ENCODE measurements at places on chromosomes 2 and 18.
A peak's percentile ranks its signal among the peaks of the same experiment; 100 is the strongest.

DNA sequence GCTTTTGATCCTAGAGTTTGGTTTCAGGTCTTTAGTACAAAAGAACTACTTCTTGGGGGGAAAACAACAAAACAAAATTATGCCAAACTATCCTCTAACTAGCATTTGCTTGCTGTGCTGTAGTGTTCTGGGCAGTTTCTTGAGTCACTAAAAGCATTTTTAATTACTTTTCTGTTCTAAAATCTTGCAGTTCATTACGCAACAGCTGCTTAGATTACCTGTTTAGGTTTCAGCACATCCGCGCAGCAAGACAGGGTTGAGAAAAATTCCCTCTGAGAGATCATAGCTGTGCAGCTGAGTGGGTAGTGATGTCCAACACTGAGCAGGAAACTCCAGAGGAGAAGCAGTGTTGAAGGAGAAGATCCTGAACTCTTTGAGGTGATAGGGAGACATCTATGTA is 9.0 kb downstream of the DAW1 start:
- DNase-seq = no peak

- DNase-seq = peak; percentile 31
Measured at GRCh38 chr2:127197475-127198385, 22.4 kb downstream of the CYP27C1 start.

- no peak for DNase-seq
Measured at GRCh38 chr2:101679801-101680487, 17.6 kb upstream of the MAP4K4 start.

- no peak for DNase-seq
Measured at GRCh38 chr2:129201696-129202095, 777.8 kb upstream of the RAB6C start.

- no peak for DNase-seq
Measured at GRCh38 chr18:11987527-11987926, 6.2 kb downstream of the IMPA2 start.

DNA sequence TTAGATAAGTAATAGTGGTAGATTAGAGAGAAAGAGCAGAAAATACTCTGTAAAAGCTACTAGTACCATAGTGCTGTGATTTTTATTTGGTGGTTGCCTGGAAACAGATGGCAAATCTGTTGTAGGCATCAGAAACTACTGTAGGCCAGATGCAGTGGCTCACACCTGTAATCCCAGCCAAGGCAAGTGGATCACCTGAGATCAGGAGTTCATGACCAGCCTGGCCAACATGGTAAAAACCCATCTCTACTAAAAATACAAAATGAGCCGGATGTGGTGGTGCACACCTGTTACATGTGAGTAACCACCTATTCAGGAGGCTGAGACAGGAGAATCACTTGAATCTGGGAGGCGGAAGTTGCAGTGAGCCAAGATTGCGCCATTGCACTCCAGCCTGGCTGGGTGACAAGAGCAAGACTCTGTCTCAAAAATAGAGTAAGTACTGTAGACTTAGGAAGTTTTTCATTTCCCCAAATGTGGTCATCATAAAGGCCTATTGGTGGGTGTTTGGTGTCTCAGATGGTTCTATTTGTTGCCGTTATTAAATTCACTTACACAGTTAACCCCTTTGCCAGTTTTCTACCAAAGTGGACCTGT is 79.6 kb downstream of the SPTBN1 start:
- DNase-seq = no peak

- DNase-seq = no peak
Measured at GRCh38 chr2:219384083-219384713, 3.5 kb downstream of the DNPEP start.

- peak; percentile 80 for DNase-seq
Measured at GRCh38 chr2:460861-461260, 173.0 kb upstream of the ALKAL2 start.

- no peak for DNase-seq
Measured at GRCh38 chr2:218805627-218806026, 23.7 kb downstream of the CYP27A1 start.

DNA sequence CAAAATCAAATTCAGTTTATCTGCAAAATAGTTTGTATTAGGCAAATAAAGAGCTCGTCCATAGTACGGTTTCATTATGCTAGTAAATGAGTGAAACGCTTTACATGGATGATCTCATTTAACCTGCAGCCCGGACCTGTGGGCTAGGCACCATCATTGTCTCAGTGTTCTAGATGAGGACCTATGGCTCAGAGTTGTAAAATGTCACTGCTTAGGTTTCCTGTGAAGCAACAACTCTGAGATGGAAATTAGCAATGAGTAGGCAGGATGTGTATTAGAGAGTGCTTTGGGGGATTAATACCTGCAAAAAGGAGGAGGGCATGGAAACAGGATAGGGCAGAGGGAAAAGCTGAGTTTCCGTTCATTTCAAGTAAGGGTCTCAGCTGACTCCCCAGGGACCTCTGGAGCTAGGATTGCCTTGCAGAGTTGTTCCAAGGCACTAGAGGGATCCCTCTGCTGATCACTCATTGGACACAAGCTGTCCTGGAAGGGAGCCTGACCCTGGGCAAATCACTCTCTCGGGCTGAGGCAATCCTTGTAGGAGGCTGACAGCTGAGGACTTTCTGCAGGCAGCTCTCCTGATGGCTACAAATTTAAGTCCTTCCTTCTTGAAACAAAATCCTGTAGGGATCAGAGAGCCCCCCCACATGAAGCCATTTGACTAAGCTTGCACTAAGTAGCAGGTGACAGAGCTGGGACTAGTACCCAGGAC is 58.8 kb upstream of the SIX2 start:
- DNase-seq = no peak

- DNase-seq = no peak
Measured at GRCh38 chr2:61785583-61785982, 68.3 kb downstream of the FAM161A start.

GRCh38 chr2:39664888-39665591 is 677 bp upstream of the TMEM178A start:
- DNase-seq = no peak

- peak; percentile 68 for DNase-seq
Measured at GRCh38 chr2:105926960-105927678, 182.4 kb downstream of the NCK2 start.

DNA sequence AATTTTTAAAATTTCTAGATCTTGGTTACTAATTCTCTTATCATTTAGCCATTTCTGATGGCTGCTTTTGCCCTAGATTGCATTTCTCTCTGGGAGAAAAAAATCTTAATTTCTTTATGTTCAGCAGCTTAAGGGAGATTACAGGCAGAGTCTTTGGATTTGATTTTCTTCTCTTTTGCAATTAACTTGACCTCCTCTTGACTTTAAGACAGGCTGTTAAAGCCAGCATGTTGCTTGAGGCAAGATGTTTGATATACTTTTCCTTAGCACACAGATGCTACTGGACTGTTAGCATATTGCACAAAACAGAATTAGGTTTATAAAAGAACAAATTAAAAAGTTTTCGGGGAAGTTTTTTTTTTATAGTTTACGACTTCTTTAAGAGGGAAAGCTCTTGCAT is 50.0 kb downstream of the XRCC5 start:
- DNase-seq = no peak

GRCh38 chr18:63336366-63337099 is 17.0 kb upstream of the BCL2 start:
- no peak for DNase-seq

GRCh38 chr2:197952540-197953202 is 148.3 kb downstream of the PLCL1 start:
- peak; percentile 5 for DNase-seq

DNA sequence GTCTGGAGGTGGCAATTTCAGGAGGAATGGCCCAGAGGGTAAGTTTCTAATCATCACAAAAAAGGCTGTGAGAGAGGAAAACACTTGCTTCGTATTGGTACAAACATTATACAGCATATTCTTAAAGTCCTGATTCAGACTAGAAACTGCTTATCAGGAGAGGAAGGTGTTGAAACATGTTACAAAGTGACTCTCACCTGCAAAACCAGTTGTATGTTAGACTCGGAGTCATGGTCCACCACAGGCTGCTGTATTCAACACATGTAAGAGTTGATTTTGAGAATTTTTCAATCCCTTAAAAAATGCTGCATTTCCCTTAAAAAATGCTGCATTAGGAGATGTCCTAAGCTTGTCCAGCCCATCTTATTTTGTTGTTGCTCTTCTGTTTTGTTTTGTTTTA is 61.5 kb downstream of the MBP start:
- DNase-seq = no peak

Data from central memory CD4-positive, alpha-beta T cell (primary cell).